ENCODE measurements at places on chromosomes 6 and 20.
A peak's percentile ranks its signal among the peaks of the same experiment; 100 is the strongest.

DNA sequence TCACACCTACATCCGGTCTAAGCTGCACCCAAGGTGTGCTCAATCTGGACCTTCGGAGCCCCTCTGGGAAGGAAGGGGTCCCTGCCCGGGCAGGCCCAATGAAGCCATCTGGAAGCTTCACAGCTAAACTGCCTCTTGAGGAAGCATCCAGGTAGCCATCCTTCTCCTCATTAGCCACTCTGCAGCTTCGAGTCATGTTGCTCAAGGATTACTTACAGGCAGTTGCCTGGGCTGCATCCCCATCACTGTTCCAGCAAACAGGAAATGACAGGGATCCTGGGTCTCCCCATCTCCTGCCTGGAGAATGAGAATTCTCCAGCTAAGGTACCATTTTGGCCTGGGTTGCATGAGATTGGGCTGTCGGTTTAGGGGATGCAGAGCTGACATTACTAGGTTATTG lies 91.7 kb downstream of the ERMARD start:
- DNase-seq: no peak

DNA sequence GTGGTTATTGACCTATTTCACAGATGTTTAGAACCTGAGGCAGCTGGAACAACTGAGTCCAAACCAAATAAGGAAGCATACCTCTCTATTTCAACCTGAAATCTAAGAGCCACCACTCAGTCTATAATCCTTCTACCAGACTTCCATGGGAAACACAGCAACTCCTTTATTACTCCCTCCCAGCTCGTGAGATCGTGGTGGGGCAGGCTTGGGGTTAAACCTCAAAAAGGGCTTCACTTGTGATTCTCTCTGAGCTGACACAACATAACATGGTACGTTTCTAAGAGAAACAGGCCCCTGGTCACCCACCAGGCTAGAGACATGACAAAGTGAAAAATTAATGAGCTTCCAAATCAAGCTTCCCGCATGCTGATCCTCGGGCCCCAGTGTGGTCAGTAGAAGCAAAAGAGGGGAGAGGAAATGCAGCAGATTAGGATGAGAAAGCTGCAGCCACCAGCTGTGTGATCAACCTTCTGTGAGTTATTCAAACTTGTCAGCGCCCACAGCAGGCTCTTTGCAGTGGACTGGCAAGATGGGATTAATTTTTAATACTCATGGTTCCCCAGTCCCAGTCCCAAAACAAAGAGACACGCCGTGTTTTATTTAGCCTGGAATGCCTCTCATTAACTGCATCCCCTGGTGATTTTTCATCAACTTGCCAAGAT lies 9.3 kb downstream of the PKHD1 start:
- DNase-seq: no peak

DNA sequence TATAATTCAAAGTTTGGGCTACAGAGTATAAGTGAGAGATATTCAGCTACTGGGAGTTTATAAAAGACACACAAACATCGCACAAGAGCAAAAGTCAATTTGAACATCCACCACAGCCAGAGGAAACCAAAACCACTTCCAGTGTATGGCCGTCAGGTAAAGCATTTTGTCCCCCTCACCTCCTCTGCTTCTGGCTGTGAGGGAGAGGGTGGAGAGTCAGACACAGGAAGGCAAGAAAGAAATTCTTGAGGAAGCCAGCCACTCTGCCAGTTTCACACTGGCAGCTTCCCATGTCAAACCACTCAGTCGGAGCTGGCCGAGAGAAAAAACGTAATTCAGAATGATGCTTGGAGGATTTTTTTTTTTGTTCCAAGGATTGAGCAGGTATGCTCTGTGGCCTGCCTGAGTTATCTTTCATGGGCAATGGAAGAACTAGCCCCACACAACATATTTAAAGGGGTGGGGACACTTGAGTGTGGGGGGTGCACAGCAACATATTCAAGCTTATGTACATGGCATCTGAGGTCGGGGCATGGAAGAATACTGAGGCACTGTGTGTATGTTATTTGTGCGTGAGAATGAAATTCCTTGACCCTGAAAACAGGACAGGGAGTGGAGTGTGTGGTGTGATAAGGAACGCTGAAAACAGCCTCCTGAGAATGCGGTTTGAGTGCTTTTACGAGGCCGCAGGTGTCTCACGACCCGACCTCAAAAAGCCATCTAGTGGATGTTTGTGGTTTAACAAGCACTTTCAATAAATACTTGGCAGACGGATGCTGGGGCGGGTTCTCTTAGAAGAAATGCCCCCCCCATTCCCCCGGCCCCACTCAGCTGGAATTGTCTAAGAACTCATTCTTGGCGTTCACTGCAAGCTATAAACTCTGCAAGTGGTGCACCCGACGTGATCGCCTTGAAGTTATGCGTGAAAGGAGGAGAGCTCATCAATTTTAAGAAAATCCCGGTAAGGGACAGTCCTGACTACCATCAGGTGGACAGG lies 27.5 kb upstream of the ZBTB22 start:
- DNase-seq: peak; percentile 38

DNA sequence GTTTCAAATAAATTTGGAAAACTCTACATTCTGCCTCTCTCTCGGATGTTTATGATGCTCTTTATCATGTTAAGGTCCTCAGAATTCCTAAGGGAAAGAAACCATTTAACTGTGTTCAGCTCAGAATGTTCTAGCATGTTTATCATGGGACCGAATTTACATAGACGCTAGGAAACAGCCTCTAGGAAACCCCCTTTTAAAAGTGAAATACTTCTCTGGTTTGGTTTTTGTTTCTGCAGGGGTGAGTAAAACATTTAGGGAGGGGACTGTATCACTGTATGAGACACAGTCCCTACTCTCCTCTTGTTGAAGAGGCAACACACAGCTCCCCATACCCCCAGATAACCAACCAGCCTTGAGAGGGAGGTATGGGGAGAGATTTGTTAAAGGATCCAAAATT lies 267.6 kb upstream of the SUPT3H start:
- DNase-seq: no peak

- peak; percentile 8 for DNase-seq
These were observed 320.8 kb downstream of the SOX4 start for GRCh38 chr6:21914121-21914973.

GRCh38 chr6:137868721-137869548 lies 1.9 kb downstream of the TNFAIP3 start:
- no peak for DNase-seq

- no peak for DNase-seq
These were observed 22.4 kb upstream of the RALY start for GRCh38 chr20:33971147-33971975.

DNA sequence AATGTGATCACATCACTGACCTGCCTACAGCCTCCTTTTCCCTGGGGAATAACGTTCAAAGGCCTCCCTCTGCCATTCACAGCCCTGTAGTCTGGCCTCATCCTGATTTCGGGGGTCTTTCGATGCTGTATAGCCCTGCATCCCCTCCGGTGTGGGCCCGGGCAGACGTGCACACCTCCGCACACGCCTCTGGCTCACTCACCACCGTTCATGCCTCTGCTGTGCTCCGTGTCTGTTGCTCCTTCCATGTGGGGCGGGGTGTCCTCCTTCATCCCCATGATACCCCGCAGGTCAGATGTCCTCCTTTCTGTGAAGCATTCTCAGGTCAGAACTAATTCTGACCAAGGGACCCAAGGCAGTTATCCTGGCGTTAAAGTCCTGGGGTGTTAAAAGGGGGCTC lies 13.8 kb upstream of the RBM38 start:
- DNase-seq: no peak

DNA sequence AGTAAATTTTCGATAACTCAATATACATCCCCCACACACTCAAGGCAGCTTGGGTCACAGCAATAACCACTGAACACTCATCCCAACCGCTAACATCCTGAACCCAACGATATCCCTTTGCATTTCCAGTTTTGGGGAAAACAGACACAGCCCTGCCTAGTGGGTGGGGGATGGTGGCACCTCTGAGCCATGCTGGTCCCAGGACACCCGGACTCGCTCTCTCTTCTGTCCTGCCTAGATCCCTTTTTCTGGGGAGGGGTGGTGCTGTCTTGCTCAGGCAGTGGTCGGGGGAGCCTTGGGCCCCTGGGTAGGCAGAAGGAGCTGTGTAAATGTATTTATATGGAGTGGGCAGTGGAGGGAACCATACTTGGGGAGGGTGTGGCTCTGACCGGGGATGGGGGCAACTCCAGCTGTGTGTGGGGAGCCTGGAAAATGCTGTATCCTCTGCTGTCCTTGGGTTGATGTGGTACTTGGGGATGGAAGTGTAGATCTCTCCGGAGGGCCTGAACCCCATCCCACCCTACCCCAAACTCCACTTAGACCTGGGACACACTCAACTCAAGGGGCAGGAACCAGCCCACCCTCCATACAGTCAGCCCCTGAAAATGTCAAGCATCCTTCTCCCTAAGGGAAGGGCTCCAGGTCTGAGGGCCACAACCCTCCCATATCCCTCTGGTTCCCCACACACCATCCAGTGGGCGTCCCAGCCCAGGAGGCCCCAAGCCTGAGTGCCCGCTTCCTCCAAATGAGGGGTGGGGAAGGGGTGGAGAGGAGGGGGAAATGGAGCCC lies 23.7 kb upstream of the SLC22A7 start:
- no peak for DNase-seq

DNA sequence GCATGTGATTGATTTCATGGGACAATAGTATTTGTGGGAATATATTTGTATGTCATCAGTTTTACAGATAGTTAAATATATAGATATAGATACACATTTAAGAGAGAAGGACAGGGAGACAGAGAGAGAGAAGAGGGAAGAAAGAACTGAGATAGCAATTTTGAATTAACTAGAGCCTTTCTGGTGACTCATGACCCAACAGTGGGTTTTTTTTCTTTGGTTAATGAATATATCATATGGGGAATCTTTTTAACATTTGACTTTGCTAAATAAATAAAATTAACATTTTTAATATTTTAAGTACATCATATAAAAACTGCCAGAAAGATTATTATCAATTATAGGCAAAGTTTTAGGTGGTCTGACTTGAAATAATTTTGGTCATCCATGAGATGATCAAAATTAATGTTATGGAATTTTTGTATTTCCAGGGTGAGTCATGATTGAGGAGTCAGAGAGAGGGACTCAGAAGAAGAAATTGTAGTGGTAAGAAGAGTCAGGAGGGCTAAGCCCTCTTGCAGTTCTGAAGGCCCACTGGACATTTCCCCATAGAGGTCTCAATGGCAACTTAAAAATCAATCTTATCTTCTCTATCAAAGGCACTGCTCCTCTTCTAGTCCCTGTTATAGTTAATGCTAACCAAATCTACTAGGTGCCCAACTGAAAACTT lies 508.1 kb upstream of the MAP3K7 start:
- no peak for DNase-seq

DNA sequence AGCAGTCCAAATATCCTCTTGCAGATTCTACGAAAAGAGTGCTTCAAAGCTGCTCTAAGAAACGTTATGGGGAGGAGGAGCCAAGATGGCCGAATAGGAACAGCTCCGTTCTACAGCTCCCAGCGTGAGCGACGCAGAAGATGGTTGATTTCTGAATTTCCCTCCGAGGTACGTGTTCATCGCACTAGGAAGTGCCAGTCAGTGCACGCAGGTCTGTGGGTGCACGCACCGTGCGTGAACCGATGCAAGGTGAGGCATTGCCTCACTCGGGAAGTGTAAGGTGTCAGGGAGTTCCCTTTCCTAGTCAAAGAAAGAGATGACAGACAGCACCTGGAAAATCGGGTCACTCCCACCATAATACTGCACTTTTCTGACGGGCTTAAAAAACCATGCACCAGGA lies 272.1 kb upstream of the DEFB115 start:
- DNase-seq: no peak

- DNase-seq: no peak
These were observed 108.1 kb downstream of the IRF4 start for GRCh38 chr6:499617-500016.

DNA sequence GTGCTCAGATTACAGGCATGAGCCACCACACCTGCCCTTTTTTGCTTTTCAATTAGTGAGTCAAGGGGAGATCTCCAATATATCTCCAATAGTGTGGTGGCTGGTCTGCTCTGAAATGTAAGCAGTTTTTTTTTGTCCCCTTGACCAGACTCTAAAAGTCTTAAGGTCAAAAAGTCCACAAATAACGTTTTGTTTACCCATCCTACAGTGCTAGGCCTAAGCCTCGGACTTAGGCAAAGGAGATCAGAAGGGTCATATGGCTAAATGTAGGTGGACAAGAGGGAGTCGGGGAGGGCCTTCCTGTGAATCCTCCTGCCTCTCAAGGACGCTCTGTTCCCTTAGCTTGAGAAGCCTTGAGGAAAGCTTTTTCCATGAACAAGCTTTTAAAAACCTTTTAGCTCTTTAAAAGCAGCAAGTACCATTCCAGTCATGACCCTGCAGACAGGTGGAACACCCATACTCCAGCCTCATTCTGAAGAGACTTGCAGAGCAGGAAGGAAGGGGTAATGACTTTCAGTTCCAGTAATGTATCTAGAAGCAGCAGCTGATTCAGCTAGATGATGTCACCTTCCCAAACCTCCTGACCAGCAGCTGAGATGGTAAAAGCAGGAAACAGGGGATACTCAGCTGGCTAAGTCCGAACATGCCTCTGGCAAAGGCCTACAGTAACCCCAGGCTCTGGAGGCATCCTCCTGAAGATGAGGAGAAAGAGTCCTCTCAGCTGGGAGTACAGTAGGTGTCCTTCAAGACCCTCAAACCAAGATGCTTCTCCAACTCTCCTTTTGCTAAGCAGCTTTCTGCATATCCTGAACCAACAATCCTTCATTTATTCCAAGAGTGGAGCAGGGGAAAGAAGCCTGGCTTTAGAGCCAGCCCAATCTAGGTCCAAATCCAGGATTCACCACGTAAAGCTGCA lies 23.6 kb downstream of the BCL2L1 start:
- DNase-seq: no peak

- DNase-seq: no peak
These were observed 24.4 kb downstream of the KCNQ2 start for GRCh38 chr20:63448031-63448430.

GRCh38 chr6:35485402-35485877 lies 11.4 kb downstream of the TEAD3 start:
- DNase-seq: no peak

GRCh38 chr6:170206851-170207431 lies 83.9 kb downstream of the DLL1 start:
- DNase-seq: no peak

- DNase-seq: no peak
These were observed 171.4 kb downstream of the COL9A1 start for GRCh38 chr6:70131528-70131927.

- DNase-seq: peak; percentile 55
These were observed 55.0 kb upstream of the FOXC1 start for GRCh38 chr6:1554476-1555310.

- no peak for DNase-seq
These were observed 453.1 kb upstream of the SLC35B3 start for GRCh38 chr6:8888468-8888867.

GRCh38 chr6:102438171-102438570 lies 1044.7 kb downstream of the GRIK2 start:
- no peak for DNase-seq

All from stimulated activated CD8-positive, alpha-beta memory T cell treated with anti-CD3 and anti-CD28 coated beads, Interleukin-4, amount 100 ng/mL, for 1 hour (primary cell).